ENCODE measurements at places on chromosomes 1 and 21. TPM values are rescaled to one million over a fixed set of nuclear protein-coding genes. Genes with fewer than 3 reads are reported as not detected.

- H3K27ac ChIP-seq: no peak overlapping the region
- H3K4me1 ChIP-seq: peaks cover 14% of the 10 kb centered on the region
- no peak overlapping the region for H3K4me3 ChIP-seq
Measured at GRCh38 chr1:27592931-27593677, 10.8 kb downstream of the AHDC1 start.

The CD160 gene
- not detected for total RNA-seq

The FAM151A gene
- total RNA-seq: not detected

- no peaks in the 10 kb centered on the region for H3K27me3 ChIP-seq
- no peak overlapping the region for H3K27ac ChIP-seq
- no peak for DNase-seq
- H3K4me3 ChIP-seq: no peak overlapping the region
- H3K36me3 ChIP-seq: no peaks in the 10 kb centered on the region
Measured at GRCh38 chr1:31627930-31628559, 10.6 kb downstream of the HCRTR1 start.

The C4BPB gene
- total RNA-seq: 4.9 TPM
